EH (cell line): ENCODE measurements at places on chromosomes 5 and 9.

DNA sequence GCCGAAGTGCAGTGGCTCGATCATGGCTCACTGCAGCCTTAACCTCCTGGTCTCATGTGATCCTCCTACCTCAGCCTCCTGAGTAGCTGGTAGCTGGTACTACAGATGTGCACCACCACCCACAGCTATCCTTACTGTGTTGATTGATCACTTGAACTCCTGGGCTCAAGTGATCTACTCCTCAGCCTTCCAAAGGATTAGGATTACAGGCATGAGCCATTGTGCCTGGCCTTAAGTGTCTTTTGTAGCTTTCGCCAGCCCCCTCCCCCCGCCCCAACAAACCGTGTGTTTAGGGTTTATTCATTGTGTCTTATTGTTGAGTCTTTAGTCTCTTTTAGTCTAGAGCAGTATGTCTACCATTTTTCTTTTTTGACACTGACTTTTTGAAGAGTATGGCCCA lies 33.1 kb downstream of the SPIN1 start:
- no peak for DNase-seq

DNA sequence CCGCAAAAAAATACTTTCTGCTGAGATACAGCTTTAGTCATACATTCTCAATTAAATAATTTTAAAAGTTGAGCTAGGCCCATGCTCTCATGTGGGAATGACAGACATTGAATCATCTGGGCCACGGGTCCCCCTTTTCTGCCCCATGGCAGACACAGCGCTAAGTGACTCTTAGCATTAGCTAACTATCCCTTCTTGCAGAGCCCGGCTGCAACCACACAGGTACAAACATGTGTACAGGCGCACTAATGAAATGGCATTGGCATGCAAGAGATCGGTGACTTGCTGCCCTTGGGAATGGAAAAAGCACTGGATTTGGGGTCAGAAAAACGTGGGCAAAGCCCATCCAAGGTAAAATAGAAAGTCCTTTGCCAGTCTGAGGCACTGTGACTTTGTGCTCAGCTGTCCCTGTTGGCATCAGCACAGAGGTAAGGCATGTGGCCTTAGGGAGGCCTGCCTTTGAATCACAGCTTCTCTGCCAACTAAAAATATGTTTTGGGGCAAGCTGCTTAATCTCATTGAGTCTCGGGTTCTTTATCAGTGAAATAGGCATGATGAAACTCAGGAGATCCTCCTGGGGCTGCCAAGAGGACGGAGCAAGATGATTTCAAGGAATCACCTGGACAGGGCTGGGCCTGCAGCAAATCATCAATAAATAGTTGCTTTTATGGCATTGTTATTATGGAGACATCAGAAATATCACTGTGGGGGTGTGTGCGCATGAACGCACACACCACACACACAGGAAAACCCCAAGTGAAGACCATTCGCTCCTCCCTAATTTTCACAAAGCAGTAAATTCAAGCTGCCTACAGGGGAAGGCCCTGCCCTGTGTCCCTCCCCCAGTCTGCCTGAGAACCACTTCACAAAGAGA lies 54.2 kb downstream of the WHRN start:
- no peak for DNase-seq

DNA sequence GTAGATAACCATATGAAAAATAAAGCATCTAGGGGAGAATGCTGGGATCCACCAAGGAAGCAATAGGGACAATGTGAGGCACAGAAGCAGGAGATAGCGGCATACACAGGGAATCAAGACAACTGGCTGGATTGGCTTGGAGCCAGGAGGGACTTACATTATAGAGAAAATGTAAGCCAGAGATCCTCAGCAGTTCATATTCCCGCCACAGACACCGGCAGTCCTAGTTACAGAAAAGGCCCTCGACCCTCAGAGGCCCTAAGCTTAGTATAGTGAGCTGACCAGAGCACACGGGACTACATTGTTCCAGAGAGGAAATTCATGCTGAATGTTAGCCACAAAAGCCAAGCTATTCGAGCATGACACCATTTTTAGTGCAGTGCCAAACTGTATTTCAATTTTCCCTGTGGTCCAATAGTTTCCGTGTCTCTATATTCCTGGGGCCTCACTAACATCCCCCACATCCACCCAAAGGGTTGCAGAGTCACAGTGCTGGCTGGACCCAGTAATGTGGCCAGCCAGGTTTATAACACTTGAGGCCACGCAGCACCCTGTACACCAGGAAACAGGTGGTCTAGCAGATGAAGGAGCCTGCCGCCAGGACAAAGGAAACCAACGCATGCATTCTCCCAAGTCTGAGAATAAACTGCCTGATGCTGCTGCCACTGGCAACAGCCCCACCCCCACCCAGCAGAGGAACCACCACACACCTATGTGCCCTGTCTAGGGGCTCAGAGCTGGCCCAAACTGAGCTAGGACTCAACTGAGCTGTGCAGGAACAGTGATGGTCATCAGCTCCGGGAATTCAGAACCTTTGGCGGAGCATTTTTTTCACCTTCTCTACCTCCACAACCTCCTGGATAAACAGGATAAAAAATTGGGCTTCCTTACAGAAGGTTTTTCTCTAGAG lies 693.2 kb upstream of the CHD1 start:
- no peak for DNase-seq

DNA sequence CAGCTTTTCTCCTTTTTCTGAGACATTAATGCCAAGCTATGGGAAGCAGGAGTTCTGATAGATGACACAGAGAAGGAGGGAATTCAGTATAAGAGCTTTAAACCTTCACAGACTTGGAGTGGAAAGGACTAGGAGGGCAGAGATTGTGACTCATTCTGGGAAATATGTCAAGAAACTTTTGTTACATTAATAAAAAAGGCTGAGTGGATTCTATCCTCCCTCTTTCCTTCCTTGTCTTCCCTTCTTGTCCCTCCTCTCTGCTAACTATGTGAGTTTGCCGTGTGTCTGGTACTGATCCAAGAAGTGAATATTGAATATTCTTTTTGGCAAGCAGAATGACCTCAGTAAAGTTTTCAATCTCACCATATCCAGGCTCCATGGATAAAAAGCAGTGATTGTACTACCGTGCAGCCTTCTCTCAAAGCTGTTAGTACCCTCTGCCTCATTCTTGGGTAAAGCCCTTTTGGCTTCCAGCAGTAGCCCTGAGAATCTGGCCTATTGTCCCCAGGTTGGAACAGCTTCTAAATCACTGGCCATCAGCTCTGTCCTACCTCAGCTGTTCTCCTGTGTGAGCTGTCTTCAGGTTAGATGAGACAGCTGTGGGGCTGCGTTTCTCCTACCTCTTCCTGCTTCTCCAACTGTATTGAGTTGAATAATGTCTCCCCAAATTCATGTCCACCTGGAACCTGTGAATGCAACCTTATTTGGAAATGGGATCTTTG lies 73.9 kb downstream of the ATG10 start:
- DNase-seq = peak; percentile 70

DNA sequence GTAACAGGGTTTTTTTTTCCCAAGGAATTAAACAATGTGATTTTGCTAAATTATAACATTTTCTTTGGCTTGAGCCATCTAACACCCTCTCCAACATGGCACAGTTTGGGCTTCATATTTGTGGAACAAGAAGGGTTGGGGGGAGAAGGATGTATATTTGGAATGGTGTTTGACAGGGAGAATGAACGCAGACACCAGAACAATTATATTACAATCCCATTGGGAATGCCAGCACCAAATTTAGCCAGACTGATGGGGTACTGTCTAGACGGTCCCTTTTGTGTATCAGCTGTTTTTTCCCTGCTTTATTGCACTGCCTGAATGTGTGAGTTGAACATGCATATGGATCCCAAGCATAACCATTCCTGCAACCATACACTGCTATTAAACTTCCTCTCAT lies 130.9 kb upstream of the TMEM161B start:
- no peak for DNase-seq

- no peak for DNase-seq
Measured at GRCh38 chr5:196350-196749, 5.1 kb downstream of the LRRC14B start.

GRCh38 chr5:35171078-35171477 lies 59.2 kb downstream of the PRLR start:
- DNase-seq = no peak

DNA sequence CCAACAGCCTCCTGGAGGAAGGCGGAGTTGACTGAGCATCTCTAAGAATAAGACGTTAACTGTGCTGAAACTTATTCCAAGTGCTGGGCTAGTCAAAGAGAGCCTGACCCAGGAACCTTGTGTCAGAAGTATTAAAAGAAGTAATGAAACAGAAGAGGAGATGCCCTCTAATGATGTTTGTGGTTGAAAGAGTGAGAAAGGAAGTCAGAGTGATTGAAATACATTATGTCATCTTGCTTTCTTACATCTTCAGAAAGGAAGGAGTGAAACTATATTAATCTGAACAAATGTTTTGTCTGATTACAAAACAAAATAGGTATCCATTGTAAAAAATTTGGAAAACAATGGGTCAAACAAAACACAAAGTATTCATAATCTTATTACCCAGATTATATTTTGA lies 460.7 kb downstream of the NTRK2 start:
- no peak for DNase-seq

GRCh38 chr9:114236391-114237138 lies 81.2 kb downstream of the COL27A1 start:
- no peak for DNase-seq

- DNase-seq = no peak
Measured at GRCh38 chr9:76897804-76898525, 7.9 kb downstream of the PRUNE2 start.

DNA sequence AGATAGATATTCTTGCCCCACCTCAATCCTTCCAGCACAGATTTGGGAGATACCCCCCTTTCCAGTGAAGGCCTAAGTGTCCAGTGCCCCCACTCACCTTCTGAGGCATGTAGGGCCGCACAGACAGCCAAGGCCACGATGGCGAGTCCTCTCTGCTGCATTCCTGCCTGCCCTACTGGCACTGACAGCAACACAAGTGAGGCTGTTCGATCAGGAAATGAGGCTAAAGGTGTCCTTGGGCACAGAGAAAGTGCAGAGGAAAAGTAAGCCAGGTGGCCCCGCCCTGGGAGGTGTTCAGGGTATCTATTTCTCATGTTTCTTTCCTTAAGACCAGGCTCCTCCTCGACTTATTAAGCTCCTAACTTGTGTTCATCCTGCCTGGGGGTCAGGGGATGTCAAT lies at the start of gene CCL28:
Gene CCL28, minus strand, starts transcription at position 236 of the 400 bp plus-strand sequence. Its CDS starts 75 bp downstream, at position 161.
- no peak for DNase-seq

DNA sequence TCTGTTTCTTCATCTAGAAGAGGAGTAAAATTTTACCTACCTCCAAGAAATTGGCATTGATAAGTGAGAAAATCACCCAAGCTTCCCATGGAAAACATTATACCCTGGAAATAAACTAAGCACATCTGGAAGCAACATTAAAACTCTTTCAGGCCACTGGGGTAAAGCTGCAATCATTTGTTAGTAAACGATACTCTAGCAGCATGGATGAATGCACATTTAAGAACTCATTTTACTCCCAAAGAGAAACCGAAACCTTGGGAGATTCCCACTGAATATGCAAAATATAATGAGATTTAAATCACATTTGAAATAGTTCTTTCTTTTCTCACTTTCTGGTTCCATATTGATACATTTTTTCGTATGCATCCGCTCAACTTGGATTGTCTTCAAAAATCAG lies 467.5 kb downstream of the EFNA5 start:
- DNase-seq = no peak

DNA sequence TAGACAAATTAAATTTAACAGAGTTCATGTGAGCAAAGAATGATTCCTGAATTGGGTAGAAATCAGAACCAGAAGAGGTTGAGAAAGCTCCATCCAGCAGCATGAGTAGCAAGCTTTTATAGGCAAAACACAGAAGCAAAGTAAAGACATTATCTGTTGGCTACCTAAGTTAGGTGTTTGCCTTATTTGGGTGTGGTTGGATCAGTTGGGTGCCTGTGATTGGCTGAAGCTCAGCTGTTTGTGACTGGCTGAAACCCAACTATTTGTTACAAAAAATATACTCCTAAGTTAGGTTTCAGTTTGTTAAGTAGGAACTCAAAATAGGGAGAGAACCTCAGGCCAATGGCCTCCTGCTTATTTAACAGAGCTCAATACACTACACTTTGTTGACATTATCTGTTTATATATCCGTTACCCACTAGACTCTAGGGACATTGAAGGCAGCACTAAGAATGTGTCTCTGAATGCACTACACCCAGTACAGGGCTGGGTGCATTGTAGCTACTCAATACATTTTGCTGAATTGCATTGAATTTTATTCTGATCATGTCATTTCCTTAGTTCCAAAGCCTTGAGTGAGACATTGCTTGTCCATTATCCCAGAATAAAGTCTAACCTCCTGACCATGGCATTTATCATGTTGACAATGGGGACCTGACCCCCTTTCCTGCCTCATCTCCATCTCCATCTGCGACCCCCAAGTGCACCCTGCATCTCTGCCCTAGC lies 98.7 kb downstream of the CCDC192 start:
- DNase-seq = peak; percentile 87

GRCh38 chr9:28435456-28435855 lies 862.2 kb upstream of the C9orf72 start:
- DNase-seq = no peak

DNA sequence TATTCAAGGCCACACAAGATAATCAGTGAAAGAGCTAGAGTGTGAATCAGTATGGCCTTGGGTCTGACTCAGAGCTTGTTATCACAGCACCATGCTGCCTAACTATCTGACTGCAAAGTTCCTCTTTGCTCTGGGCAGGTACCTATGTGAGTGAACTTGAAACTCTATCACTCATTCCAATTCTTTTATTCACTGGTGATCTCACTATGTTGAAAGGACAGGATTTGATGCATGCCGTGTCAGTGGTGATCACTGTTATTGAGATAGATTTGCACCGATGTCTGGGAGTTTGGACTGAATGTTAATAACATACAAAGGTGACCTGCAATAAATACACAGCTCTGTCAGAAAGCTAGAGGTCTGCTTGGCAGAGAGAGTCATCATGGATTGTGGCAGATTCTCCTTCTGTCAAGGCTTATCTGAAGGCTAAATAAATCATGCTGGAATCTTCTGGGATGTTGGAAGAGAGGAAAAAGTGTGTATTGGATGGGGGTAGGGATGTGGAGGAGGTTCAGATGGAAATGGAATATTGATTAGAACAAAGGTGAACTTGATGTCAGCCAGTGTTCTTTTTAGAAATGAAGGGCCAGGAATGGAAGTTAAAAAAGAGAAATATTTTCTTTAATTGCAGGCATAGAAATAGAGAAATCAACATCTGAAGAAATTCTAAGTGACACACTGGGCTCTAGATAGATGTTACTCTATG lies 91.8 kb upstream of the TNC start:
- peak; percentile 54 for DNase-seq

GRCh38 chr9:134025606-134026541 lies 593 bp downstream of the BRD3OS start:
- DNase-seq = peak; percentile 47

- DNase-seq = no peak
Measured at GRCh38 chr9:28503573-28503972, 930.3 kb upstream of the C9orf72 start.

DNA sequence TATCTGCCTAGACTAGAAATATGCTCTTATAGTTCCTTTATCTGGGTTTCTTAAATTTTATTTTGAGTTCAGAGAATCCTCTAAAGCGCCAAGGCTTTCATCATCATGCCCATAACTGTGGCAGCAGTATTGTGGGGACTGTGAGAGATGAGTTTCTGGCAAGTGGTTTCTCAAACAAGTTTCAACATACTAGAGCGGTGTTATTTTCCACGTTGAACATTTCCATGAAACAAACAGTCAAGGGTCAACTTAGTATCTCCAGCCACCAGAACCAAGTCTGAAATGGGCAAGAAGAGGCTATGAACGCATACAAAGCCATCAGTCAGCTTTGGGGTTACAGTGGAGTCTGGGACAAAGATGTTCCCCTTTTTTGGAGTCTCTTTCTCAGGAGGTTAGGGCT lies 40.3 kb downstream of the SERINC5 start:
- DNase-seq = no peak

- DNase-seq = peak; percentile 65
Measured at GRCh38 chr9:35903049-35903448, 3.0 kb upstream of the HRCT1 start.
